ENCODE measurements at places on chromosomes 4 and X.

- no peak for DNase-seq
Observed at GRCh38 chr4:13535708-13536361, 8.5 kb downstream of the NKX3-2 start.

DNA sequence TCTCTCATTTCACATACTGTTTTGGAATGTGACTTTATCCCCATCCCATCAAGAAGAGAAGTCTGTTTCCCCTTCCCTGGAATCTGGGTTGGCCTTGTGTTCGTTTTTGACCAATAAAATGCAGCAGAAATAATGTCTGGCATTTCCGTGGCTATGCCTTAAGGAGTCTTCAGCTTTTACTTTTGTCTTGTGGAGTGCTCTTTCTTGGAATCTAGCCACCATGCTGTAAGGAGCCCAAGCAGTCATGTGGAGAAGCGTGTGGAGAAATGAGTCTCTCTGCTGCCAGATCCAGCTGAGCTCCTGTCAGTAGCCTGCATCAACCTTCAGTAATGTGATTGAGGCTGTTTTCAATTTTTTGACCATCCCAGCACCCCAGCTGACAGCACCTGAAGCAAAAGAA, 84.4 kb upstream of the ARMCX2 start:
- DNase-seq = no peak

GRCh38 chrX:37405956-37406355, 56.8 kb downstream of the PRRG1 start:
- DNase-seq = no peak

GRCh38 chr4:76106442-76106841, 31.9 kb downstream of the ART3 start:
- DNase-seq = no peak

DNA sequence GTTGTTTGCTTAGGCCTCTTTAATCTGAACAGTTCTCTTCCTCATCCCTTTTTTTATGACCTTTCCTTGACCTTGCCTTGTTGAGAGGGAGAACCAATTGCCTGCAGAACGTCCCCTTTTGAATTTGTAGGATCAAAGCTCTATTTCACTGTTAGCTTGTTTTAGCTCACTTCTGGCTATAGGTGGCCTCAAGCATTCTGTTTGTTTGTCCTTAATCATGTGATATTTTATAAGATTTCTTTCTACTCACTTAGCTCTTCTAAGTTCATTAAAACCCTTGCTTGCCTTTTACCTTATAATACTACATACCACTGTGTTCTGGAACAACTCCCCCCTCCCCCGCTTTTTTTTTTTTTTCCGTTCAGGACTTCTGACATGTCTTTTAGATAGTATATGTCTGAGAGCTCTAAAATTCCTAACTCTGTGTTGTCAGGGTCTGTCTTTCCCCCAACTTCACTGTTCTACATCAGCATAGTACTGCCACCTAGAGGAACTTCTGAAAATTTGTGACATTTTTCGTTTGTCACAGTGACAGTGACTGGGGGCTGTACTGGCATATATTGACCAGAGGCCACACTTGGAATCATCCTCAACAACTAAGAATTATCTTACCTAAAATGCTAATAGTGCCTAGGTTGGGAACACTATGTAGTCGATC, 128.5 kb downstream of the LARP7 start:
- DNase-seq = no peak

- DNase-seq = no peak
Observed at GRCh38 chr4:177517862-177518261, 75.6 kb upstream of the AGA start.

DNA sequence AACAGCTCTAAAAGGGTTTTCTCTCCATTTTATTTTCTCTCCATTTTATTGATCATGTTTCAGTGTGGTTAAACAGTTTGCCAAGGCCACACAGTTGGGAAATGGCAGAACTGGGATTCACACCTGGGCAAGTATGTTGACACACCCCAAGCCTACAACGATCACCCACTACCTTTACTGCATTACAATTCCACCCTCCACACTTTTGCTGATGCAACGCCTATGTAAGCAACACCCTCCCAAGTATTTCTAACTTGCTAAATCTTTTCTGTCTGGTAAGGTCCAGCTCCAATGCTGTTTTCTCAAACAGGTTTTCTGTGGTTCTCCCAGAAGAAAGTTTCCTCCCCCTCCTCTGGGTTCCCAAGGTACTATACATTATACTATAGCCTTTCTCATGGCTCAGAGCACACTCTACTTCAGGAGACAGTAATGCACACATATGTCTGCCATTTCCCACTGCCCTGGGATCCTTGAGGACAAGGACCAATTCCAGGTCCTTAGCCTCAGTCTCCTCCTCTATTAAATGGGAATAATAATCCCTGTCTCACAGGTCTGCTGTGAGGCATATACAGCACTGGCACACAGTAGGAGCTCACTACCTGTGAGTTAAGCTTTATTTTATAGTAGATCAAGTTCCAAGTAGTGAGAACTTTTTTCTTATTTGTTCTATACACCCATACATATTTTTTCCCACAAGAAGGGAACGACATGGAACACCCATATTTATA, 27.9 kb downstream of the IQSEC2 start:
- DNase-seq = no peak

DNA sequence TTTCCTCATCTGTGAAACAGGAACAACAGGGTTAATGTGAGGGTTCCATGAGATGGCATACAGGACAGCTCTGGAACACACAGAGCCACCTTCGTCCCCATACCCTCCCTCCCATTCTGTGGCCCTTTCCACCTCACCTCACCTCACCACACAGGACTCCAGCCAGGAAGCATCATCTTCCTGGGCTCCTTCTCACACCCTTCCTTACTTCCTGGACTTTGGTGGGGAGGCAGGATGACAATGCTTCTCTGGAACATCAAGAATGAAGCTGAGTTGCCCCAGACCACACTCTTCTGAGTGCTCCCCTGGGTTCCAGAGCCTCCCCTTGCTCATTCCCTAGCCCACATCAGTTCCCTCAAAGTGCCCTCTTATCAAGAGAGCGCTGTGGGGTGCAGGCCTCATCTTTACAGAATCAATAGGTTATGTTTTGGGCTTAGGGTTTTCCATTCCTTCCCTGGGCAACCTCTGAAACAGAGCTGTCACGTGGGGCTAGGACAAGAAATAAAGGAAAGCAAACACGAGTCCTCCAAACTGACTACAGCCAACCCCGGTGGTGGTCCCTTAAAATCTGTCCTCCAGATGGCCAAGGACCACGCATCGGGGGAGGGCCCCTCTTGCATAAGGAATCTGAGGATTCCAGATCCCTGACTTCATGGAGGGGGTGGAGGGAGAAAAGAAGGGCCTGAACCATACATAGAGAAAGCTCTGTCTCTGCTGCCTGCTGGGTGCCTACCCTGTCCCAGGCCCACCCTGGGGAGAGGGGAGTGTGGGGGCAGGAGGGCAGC, 74.4 kb upstream of the ATP6AP2 start:
- no peak for DNase-seq

- DNase-seq = no peak
Observed at GRCh38 chr4:140497747-140498636, at the start of gene MGAT4D. Gene MGAT4D (minus strand): TSS chr4:140498293. CDS start chr4:140498222, 71 bp downstream.

DNA sequence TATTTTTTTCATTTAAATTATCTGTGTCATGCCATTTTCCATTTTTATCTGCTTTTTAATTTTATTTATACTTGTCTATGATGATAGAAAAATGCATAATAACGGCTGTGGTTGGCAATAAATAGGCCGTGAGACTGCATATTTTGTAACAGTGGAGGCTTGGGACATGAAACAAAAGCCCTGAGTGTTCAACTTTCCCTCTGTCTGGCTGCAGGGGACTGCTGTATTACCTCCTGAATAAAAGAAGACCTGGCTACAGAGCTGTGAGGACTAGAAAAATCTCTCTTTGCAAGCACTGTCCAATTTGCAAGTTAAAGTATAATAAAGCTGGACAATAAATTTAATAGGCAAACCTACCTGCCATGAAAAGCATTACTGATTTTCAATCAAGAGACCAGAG, 82.1 kb downstream of the MAGEB10 start:
- DNase-seq = no peak

DNA sequence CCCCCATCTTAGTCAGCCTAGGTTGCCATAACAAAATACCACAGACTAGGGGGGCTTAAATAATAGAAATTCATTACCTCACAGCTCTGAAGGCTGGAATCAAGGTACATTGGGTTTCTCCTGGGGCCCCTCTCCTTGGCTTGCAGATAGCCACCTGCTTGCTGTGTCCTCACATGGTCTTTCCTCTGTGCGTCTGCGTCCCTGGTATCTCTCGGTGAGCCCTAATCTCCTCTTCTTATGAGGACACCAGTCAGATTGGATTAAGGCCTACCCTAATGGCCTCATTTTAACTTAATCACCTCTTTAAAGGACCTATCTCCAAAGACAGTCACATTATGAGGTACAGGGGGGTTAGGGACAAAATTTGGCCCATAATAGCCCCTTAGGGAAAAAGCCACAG, 98.0 kb downstream of the SH3KBP1 start:
- no peak for DNase-seq

DNA sequence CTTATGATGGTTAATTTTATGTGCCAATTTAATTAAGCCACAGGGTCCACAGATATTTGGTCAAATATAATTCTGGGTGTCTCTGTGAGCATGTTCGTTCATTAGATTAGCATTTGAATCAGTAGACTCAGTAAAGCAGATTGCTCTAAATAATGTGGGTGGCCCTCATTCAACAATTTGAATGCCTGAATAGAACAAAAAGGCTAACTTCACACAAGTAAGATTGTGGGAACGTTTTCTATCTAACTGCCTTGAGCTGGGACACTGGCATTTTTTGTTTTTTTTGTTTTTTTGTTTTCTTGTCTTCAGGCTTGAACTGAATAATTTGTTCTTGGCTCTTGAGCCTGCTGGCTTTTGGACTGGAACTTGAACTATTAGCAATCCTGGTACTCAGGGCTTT, 292.4 kb upstream of the SPANXN4 start:
- DNase-seq = no peak

DNA sequence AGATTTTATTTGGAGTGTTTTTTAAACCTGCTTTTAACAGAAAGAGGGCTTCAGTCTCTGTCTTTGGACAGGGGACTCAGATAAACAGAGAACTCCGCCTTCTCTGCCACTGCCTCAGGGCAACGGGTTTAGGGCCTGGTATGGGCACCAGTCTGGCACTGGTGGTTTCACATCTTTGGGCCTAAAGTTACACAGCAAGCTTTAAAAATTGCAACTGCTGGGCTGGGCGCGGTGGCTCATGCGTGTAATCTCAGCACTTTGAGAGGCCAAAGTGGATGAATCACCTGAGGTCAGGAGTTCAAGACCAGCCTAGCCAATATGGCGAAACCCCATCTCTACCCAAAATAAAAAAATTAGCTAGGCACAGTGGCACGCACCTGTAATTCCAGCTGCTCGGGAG, 10.3 kb upstream of the NAT8L start:
- no peak for DNase-seq

GRCh38 chr4:139797287-139797686, 131.7 kb downstream of the MGST2 start:
- DNase-seq = no peak

GRCh38 chr4:150624055-150624454, 42.1 kb downstream of the MAB21L2 start:
- DNase-seq = no peak

GRCh38 chr4:186400676-186401075, 134.7 kb downstream of the F11 start:
- no peak for DNase-seq

DNA sequence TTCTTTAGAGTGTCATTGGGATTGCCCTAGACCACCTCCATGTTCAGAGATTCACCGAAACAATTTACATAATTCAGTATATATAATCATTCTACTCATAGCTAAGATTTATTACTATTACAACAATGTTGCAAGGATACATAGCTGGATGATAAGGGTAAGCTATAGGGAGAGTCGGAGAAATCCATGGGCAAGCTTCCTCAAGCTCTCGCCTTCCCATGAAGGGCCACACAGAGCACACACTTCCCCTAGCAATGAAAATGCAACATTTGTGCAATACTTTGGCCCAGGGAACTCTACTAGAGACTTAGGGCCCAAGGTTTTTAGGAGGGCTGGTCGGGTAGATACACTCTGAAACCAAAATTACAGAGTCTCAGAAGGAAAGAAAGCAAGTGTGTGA, 49.7 kb upstream of the ABCG2 start:
- no peak for DNase-seq

GRCh38 chr4:84814094-84814750, 152.3 kb downstream of the WDFY3 start:
- DNase-seq = no peak

GRCh38 chrX:10393899-10394298, 226.5 kb downstream of the MID1 start:
- DNase-seq = no peak

- no peak for DNase-seq
Observed at GRCh38 chr4:146311238-146311970, 97.1 kb downstream of the REELD1 start.

DNA sequence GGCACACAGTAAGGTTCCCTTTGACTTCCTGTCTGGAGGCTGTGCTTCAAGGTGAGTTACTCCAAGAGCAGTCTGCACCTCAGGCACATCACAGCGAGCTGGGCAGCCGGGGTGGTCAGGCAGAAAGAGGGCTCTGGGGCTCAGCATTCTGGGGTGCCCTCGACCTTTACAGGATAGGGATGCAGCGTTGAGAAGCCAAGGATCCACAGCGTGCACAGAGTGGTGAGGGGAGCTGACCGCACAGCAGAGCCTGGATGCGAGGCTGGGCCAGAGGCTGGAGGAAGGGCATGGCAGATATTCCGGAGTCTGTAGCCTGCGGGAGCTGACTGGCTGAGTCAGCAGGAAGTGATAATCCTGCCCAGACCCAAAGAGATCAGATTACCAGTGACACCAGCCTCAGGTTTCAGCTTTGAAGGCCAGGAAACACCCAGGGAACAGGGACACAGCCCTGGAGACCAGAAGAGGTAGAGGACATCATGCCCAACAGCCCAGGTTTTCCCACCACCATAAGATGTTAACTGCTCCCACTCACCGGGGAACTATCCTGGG, 38.4 kb upstream of the PDLIM3 start:
- DNase-seq = no peak

DNA sequence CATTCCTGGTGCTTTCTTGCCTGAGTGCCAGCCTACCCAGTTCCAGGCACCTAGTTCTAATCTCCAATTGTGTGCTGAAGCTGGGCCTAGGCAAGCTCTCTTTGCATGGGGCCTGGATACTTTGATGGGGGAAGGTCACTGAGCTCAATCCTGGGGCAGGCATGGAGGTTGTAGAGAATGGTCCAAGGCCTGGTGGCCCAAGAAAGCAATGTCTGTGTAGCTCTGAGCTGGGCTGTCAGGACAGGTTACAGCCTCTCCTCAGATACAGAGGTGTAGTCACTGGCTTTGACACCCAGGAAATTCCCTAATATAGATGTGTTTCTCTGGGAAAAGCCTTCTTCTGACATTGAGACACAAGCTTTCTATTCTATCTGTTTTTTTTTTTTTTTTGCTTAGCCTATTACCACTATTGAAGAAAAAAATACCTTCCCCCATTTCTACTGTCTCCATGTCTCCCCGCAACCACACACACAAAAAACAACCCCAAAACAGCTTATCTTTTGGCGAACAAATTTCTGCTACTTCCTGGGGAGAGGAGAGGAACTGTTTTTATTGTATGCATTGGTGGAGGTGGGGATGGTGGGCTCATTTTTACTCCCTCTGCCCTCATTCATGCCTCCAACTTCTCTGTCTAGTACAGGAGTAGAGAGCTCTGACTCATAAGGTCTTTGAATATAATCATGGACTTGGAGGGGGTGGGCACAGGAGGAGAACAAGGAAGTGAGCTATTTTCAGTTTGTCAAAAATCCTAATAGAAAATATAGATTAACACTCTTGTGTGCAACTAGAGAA, 66.7 kb upstream of the DHX15 start:
- DNase-seq = no peak

Data from activated CD8-positive, alpha-beta memory T cell treated with anti-CD3 and anti-CD28 coated beads for 48 hours (primary cell).